H54 (cell line): ENCODE measurements at places on chromosomes 5 and 9.

GRCh38 chr5:177431317-177432142 is 5.1 kb downstream of the GRK6 start:
- no peak for DNase-seq

- no peak for DNase-seq
Measured at GRCh38 chr5:130870691-130871090, 294.4 kb downstream of the HINT1 start.

DNA sequence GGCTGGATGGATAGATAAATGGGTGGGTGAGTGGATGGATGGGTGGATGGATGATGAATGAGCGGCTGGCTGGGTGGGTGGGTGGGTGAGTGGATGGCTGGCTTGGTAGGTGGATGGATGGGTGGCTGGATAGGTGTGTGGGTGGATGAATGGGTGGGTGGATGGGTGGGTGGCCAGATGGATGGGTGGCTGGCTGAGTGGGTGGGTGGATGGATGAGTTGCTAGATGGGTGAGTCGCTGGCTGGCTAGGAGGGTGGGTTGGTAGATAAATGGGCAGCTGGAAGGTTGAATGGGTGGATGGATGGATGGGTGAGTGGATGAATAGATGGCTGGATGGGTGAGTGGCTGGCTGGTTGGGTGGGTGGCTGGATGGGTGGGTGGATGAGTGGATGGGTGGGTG is 27.9 kb upstream of the CEP72 start:
- DNase-seq: no peak

DNA sequence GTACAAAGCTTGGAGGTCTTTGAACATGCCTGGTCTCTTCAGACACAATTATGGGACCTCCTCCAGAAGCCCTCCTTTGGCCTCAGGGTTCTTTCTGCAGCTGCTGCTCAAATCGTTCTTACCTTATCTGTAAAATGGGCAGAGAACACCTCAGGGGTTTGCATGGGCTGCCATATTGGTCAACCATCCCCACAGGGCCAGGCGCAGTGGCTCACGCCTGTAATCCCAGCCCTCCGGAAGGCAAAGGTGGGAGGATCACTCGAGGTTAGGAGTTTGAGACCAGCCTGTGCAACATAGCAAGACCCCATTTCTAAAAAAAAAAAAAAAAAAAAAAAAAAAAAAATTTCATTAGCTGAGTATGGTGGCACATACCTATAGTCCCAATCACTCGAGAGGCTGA is 29.1 kb upstream of the TCF7 start:
- DNase-seq: no peak

GRCh38 chr5:9544502-9545135 is 1.3 kb downstream of the SEMA5A start:
- peak; percentile 75 for DNase-seq

DNA sequence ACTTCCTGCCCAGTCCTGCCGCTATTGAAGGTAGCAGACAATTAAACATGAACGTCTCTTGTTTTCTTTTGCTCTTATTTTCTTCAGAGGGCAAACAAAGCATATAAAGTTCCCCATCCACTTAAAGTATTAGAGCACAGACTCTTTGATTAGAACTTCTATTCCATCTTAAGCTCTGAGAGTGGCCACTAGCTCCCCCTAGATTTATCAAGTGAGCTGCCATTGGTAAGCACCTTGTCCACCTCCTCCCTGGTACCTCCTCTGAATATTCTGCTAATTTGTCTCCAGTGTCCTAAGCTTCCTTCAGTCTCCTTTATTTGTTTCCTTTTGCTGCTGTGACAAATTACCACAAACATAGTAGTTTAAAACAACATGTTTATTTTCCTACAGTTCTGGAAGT is 264.3 kb upstream of the KCNN2 start:
- DNase-seq: no peak

- no peak for DNase-seq
Measured at GRCh38 chr5:133257977-133258376, 206.2 kb downstream of the HSPA4 start.

- no peak for DNase-seq
Measured at GRCh38 chr5:17069995-17070511, 134.0 kb upstream of the MYO10 start.

DNA sequence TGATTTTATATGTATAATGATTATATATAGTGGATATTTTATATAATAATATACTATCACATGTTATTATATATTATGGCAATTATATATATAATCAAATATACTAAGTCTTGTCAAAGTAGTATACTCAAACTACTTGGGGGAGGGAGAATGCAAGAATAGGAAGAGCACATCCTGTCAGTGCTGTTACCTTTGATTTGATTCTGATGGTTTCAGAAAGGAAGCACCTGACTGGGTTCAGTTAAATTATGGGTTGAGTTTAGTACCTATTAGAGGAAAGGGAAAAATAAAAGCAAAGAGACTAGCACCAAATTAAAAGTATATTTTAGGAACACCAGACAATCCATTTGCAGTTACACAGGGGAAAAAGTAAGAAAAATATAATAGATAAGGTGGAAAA is 107.6 kb downstream of the GRIA1 start:
- no peak for DNase-seq

DNA sequence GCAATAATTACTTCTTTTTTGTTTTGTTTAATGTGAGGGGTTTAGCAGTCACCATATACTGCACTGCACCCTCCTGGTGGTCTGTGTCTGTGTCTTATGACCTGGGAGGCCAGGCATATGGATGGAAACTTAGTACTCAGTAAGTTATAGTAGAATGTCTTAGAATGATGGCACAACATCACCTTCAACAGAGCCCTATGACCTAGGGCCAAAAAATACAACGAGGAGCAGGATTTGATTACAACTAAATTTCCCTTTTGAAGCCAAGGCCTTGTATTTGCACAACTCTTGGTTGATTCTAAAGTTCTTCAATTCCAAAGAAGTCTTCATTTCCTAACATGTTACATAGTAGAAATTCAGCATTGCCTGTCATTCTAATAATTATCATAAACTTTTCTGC is 422.1 kb upstream of the PIK3R1 start:
- DNase-seq: no peak

DNA sequence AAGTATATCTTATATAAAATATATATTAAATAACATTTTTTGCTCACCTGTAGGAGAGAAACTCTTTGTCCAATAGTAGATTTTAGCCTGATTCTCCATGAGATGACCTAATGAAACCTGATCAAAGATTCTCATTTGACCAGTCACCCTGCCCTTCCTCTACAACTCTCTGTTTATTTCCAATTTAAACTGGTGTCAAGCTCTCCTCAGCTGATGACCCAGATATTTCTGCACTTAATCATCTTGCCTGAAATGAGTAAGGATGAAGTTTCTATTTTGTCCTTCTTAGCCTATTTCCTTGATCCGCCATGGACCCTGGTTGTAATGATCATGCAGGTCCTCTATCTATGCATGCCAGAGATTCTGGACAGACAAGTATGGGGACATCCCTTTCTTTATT is 179.3 kb upstream of the FGF10 start:
- no peak for DNase-seq

- no peak for DNase-seq
Measured at GRCh38 chr9:116362493-116362892, 208.9 kb downstream of the PAPPA start.

GRCh38 chr5:160514866-160515265 is 93.2 kb downstream of the PTTG1 start:
- no peak for DNase-seq
